IMR-90 (cell line): ENCODE measurements at places on chromosomes 13 and 19. TPM values are rescaled to one million over a fixed set of nuclear protein-coding genes. Genes with fewer than 3 reads are reported as not detected.

Gene OSCAR
- polyA plus RNA-seq = 0.15 and 0.23 TPM in 2 replicates

DNA sequence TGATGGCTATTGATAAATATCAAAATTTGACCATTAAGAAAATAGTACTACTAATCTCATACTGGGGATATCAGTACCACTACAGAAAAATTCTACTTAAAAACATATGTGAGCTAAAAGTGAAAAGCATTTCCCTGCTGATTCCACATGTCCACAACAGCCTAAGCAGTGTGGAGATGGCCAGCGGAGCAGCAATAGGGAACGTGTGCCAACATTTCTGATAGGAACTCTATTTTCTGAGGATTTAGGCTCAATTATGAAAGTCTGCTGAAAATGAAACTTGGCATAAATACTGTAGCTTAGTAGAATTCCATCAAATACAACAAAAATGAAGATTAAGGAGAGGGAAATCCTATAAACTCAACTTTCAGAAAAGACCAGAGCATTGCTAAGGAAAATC is 311.6 kb downstream of the ENOX1 start:
- no peak for DNase-seq

DNA sequence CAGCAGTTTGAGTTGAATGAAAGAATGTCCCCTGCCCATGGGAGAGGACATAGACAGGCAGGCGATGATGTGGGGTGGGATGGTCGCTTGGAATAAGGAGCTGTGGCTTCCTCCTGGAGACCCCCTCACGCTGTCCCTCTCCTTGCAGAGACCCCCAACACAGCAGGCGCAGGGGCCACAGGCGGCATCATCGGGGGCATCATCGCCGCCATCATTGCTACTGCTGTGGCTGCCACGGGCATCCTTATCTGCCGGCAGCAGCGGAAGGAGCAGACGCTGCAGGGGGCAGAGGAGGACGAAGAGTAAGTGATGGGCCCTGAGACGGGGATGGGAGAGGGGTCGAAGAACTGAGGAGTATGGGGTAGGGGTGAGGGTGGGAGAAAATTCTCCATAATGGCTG is 9.0 kb upstream of the TOMM40 start:
- DNase-seq = no peak

Gene APOC4
- not detected in 2 replicates for polyA plus RNA-seq

- peak; percentile 41 for DNase-seq
These were observed 35.9 kb upstream of the ZSCAN5A start for GRCh38 chr19:56350416-56351045.

Gene FUT1
- polyA plus RNA-seq = 0.03 and 0.09 TPM in 2 replicates

DNA sequence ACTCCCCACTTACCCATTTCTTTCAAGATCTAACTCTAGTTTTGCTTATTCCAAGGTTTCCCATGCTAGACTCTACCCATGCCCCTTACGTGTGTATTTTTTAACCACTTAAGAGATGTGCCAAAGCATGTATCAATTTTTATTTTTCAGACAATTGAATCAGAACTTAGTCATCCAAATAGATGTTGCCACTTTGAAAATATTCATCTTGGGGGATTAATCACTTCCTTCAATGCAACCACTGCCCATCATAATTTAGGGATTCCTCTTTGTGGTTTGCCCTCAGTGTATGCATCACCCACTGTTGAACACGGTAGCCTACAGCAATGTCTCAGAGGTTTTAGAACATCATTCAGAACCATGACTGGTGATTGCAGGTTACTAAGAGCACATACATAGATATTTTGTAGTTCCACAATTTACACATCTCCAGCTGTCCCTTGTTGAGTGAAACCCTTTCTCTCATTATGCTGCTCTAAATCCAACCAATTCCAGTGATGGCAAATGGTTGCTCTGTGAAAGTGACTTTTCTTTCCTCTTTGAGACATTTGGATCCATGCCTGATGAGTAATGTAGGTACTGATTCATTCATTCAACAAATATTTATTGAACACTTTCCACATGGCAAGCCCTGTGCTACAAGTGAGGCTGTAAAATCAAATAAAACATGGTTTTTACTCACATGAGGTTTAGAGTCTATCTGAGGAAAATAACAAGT is 60.6 kb upstream of the SERP2 start:
- DNase-seq = peak; percentile 95

GRCh38 chr13:48873587-48873986 is 102.1 kb upstream of the FNDC3A start:
- DNase-seq = peak; percentile 59

- peak; percentile 22 for DNase-seq
These were observed 109.0 kb upstream of the HTR2A start for GRCh38 chr13:47005756-47006414.

DNA sequence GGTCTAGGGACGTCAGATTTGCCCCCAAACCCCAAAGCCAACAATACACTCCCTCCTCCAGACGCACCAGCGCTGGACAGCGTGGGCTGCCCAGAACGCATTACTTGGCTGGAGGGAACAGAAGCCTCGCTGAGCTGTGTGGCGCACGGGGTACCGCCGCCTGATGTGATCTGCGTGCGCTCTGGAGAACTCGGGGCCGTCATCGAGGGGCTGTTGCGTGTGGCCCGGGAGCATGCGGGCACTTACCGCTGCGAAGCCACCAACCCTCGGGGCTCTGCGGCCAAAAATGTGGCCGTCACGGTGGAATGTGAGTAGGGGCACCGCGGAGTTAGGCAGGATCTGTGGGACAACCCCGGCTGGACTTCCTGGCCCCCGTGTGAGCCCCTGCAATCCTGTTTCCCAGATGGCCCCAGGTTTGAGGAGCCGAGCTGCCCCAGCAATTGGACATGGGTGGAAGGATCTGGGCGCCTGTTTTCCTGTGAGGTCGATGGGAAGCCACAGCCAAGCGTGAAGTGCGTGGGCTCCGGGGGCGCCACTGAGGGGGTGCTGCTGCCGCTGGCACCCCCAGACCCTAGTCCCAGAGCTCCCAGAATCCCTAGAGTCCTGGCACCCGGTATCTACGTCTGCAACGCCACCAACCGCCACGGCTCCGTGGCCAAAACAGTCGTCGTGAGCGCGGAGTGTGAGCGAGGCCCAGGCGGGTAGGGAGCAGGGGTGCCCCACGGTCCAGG is 4.0 kb downstream of the ICAM5 start:
- DNase-seq = no peak

Gene PLPP2
- 4.0 and 4.2 TPM in 2 replicates for polyA plus RNA-seq

DNA sequence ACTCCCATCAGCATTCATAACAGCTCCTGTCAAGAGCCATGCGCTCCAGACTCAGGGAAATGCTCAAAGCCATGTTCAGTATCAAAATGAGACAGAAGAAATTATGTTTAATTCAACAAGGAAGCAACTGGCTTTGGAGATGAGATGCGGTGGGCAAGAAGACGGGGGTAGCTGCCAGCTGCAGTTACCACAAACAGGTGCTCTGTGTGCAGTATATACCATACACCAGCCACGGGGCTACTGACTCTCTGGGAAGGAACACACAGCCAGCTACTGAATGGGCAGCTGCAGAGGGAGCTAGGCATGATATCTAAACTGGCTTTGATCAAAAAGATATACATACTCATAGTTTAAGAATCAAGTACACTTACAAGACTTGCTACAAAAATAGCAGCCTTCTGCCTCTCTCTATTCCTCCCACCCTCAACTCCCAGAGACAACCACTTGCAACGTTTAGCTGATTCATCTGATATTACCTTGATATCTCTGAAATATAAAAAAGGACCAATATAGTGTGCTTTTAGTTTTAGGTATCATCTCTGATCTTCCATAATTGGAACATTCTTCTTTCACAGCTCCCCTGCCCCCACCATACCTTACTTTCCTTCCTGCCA is 593.0 kb downstream of the UQCRFS1 start:
- DNase-seq = no peak

- no peak for DNase-seq
These were observed 110.3 kb upstream of the ABCC4 start for GRCh38 chr13:95411428-95412040.

DNA sequence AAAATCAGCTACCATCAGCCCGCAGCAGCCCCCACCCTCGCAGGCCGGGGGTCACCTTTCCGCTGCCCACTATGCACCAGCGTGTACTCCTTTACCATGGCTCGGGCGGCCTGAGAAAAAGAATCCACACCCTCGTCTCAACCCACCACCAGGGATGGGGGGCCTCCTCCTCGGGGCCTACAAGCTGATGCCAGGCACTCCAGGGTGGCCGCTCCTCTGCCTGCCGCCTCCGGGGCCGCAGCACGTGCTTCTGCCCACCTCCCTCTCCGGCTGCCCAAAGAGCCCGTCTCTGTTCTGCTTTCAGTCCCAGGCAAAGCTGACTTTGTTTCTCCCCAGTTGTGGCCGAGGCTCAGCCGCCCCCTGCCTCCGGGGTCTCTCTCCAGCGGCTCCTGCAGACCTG is 11.1 kb upstream of the MEX3D start:
- DNase-seq = no peak

Gene ARHGEF1
- 47.1 and 51.2 TPM in 2 replicates for polyA plus RNA-seq

GRCh38 chr13:28320884-28321574 is 173.9 kb downstream of the FLT1 start:
- peak; percentile 84 for DNase-seq

GRCh38 chr19:34666958-34667265 is 10.0 kb downstream of the SCGB2B2 start:
- DNase-seq = no peak

Gene BRME1
- polyA plus RNA-seq = 0.38 and 0.56 TPM in 2 replicates

GRCh38 chr13:47281991-47282390 is 385.1 kb upstream of the HTR2A start:
- no peak for DNase-seq

- DNase-seq = peak; percentile 76
These were observed 36.9 kb downstream of the ARRDC2 start for GRCh38 chr19:18044825-18045304.

Gene GNA15
- 0.04 TPM in 1 of 2 replicates, not detected in the other for polyA plus RNA-seq

Gene UQCR11
- polyA plus RNA-seq = 177 and 248 TPM in 2 replicates

Gene ZNF836
- polyA plus RNA-seq = 1.1 and 1.4 TPM in 2 replicates

DNA sequence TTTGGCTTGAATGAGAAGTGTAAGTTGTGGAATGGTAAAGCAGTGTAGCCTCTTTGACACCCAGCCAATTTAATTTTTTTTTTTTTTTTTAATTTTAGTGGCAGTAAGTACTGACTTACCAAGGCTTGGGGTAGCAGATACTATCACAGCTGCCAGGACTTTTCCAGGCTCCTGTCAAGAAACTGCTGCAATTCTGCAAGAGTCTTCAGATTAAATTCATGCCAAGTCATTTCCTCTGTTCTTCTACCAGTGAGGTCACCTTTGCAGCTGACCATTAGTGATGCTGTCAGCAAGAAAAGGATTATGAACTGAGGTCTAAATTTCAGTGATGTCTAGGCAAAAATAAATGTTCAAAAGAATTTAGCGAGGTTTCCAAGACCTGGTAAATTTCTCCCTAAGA is 91.2 kb downstream of the GGACT start:
- DNase-seq = peak; percentile 73

DNA sequence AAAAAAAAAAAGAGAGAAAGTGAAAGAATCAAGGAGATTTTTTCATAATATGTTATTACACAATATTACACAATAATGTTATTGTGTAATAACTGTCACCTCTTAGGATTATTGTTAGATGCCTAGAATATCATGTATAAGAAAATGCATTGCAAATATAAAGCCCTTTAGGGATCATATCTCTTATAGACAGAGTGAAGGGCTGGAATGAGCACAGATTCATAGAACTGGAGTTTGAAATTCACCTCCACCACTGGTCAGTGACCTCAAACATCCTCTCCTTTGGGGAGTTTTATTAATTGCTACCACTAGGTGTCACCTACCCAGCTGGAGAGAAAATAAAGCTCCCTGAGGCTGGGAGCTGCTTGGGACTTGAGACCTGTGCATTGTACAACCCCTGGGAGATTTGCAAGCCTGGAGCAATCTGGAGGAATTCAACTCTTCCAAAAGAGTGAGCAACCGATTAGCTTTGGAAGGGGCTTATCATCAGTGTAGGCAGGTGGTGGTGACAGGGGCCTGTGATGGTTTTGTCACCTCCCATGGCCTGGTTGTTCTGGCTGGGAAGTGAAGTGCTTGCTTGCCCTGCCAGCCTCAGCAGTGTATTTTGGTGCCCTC is 30.3 kb upstream of the FRY start:
- peak; percentile 41 for DNase-seq

DNA sequence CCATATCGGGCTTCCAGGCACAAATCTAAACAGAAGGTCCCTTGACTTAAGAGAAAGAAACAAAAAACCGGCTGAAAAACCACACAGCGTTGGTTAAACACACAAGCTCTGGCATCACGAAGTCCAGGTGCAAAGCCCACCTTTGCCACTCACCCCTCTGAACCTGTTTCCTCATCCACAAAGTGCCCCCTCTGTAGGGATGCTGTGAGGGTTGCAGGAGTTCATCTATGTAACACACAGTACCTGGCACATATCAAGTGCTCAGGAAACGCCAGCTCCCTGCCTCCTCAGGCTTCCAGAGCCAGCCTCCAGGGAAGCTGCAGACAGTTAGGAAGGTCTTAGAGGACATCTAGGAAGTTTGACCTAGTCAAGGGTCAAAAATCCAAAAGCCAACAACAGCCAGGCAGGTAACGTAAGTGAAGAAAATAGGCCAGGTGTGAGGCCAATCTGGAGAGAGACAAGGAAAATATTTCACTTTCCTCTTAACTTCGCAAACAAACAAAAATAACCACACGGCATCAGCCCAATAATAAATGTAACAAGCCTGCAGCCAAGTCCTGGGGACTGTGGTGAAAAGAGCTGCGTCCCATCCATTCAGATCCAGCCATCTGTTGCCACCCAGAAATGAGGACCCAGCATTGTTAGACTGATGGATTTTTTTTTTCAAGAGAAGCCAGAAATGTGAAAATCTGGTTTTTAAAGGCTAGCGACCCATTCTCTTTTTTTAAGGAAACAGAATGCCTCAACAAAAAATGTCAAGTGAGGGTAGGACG is 10.0 kb downstream of the KDELR1 start:
- DNase-seq = no peak

Gene POU2F2
- polyA plus RNA-seq = 5.0 and 6.6 TPM in 2 replicates

Gene ZNF793
- polyA plus RNA-seq = 0.39 and 0.50 TPM in 2 replicates

DNA sequence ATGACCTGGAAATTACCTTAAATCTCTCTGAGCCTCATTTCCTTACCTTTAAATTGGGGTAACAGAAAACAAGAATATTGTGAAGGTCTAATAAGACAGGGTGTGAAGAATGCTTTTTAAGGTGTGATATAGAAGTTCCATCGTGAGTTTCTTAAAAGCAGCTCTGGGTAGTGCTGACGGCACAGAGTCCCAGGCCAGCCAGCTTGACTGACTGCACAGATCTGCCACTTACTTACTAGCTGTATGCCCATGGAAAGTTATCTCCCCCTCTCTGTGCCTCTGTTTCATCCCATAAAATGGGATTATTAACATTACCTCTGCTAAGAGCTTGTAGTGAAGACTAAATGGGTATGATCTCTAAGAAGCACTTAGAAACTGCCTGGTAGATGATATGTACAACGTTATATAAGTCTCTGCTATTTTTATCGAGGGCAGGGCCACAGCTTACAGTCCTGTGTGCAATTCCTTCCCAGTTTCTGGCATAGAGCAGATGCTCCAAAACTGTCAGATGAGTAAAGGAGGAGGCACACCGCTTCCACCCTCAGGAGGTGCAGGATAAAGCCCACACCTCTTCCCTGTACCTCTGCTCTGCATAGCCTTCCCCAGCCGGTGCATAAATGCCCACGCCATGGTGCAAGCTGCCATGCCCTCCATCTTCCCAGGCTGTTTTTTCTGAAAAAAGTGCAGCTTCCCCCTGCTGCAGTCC is 99.6 kb downstream of the MBNL2 start:
- DNase-seq = no peak

Gene CYP4F22
- polyA plus RNA-seq = not detected in 2 replicates

Gene SYCN
- polyA plus RNA-seq = not detected in 2 replicates

GRCh38 chr13:51006067-51006845 is 96.7 kb downstream of the RNASEH2B start:
- no peak for DNase-seq

Gene ACP5
- polyA plus RNA-seq = 0.76 and 1.2 TPM in 2 replicates

Gene LAIR2
- polyA plus RNA-seq = not detected in 2 replicates

Gene CEACAM4
- not detected in 2 replicates for polyA plus RNA-seq
